ENCODE measurements at places on chromosomes 1 and 21.

- DNase-seq: no peak
Observed at GRCh38 chr1:53585565-53585964, 126.4 kb downstream of the DMRTB1 start.

DNA sequence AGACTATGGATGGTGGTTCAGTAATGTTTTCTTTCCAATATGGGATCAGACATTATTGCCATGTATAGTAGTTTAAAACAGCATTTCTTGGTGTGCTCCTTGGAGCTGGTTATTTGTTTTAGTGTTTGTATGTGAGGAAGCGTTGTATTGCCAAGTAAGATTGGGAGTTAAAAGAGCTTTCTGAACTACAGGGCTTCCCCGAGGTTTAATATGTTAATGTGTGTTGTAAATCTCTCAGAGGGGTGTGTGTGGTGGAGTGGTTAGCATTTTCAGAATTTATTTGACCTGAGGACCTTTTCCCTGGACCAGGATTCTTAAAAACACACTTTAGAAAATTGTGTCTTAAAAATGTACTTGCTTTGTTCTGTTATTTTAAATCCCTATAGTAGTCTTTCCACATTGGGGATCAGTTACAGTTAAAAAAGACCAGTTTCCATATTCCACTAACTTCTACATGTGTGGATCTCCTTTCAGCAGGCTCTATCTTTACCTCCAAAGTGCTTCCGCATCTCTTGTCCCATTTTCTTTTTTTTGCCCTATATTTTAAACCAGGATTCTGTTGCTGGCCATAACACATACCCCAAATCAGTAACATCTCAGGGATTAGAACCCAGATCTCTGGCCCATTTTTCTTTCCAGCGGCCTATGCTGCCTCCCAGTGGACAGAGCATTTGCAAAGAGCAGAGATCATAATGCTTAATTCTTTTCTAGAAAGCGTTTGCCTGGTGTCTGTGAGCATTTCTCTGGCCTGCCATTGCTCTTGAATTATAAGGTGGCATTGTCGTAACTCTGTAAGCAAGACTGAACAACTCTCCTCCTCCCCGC, 58.6 kb downstream of the PBX1 start:
- DNase-seq: peak; percentile 23

DNA sequence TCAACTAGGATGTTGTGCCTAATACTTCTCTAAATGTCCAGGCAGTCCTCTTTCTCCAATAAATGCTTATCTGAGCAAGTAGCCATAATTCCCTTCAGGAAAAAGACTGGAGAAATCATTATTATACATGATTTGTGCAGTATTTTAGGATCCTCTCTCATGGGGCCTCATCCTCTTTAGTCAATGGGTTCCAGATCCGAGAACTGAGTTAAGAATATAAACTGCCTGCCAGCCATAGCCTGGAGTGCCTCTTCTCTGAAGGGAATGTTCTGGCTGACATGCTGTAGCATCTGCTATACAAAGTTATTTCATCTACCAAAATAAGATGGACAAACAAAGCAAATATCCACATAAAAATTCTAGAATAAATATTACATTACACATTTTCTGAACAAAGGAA, 334.0 kb upstream of the PRMT6 start:
- DNase-seq: no peak

DNA sequence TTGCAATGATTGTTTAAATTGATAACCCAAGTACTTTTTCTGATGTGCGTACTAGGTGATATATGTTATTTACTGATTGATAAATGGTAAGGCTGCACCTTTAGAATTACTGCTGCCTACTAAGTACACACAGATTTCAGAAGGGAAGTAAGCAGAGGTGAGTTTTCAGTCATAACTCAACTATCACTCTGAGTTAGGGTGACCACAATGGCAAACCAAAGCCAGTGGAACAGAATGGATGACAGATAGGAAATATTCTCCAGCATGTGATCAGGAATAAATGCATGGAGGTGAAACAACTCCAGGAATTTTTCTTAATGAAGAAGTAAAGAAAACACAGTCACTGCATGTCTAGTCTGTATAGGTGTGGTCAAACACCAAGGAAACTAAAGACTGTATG, 7.5 kb upstream of the KCNJ15 start:
- no peak for DNase-seq

DNA sequence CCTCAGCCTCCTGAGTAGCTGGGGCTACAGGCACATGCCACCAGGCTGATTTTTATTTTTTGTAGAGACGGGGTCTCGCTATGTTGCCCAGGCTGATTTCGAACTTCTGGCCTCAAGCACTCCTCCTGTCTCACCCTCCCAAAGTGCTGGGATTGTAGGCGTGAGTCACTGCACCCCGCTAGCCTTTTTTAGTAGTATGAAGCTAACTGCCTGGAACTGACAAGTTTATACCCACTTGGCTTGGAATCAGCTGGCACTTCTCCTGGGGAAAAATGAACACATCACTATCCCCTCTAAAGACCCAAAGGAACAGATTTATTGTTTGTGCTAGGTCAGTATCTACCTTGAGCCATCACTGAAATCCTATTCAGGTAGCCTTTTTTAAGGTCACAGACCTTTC, 19.0 kb downstream of the TMEM63A start:
- no peak for DNase-seq

- no peak for DNase-seq
Observed at GRCh38 chr1:102435483-102435882, 438.8 kb upstream of the OLFM3 start.

DNA sequence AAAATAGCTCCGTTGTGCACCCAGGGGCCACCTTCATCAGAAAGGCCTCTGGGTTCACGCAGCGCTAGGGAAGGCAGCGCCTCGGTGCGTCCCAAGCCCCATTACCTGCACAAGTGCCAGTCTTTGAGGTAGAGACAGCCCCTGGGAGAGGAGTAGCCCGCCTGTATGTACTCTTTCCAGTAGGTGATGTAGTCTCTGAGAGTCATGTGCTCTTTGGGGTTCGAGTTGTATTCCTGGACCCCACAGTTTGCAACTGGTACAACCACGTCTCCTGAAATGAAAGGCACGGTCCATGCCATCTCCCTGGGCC, 601 bp downstream of the JMJD4 start:
- no peak for DNase-seq

DNA sequence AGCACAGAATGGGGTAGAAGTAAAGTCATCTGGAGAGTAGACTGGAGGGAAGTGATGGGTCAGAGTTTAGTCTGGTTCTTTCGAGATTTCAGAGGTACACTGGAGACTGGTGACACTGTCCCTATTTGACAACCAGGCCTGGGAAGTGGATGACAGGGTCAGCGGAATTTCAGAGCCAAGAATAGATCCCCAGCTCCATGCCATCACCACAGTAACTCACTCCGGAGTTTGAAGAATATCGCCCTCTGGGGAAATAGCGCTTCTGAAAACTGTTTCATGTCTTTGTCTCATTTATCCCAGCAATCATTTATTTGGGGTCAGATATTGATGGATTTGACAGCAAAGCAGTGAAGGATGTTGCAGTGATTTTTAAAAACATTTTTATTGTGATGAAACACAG, 7.6 kb upstream of the NFASC start:
- DNase-seq: no peak

DNA sequence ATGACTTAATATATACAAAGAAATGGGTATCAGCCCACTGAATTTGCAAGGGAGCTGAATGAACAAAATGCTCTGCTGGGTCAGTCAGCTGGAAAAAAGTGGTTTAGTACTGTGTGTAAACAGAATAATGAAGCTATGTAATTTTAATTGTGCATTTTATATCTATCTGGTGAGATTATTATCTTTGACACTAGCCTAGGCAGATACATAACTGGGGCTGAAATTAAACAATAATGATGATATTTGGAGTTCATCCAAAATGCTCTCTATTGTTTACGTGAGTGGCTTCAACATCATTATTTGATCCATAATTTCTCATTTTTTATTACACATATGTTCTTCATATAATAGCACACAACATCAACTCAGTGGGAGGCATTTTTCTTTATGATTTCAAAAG, 208.5 kb upstream of the SNX7 start:
- DNase-seq: no peak

DNA sequence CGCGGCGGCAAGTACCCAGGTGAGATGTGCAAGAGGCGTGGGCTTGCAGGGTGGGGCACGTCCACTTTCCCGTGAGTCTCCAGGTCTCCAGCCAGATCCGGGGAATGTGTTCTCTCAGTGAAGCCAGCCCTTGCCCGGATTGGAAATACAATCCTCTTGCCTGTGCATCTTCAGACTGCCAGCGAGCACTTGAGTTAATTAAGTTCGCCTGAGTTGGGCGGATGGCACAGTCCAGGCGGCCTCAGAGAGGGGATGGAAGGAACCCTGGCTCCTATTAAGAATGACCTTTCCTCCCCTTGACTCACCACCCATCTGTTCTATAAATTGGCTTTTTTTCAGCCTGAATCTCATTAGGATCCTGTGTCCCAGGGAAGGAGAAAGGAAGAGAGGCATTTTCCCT, 33.3 kb upstream of the CNTN2 start:
- no peak for DNase-seq

DNA sequence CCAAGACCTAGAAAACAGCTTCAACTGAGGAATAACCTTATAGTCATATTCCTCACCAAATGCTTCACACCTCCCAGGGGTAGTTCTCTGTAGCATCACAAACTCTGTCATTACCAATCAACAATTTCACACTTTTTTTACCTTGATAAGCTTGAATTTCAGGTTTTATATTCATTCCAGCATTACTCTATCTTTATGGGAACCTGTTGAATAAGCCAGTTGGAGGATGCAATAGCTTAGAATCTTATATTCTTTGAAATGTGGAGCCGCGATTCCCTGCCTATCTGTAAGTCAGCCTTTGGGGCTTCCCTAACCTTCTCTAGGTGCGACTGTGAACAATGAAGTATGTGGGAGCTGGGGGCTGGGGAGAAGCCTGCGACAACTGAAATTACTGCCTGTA, 145.4 kb downstream of the GREM2 start:
- no peak for DNase-seq

GRCh38 chr1:52665006-52665941, 32.3 kb downstream of the SHISAL2A start:
- DNase-seq: no peak

GRCh38 chr1:36561361-36561724, 78.6 kb upstream of the CSF3R start:
- no peak for DNase-seq

DNA sequence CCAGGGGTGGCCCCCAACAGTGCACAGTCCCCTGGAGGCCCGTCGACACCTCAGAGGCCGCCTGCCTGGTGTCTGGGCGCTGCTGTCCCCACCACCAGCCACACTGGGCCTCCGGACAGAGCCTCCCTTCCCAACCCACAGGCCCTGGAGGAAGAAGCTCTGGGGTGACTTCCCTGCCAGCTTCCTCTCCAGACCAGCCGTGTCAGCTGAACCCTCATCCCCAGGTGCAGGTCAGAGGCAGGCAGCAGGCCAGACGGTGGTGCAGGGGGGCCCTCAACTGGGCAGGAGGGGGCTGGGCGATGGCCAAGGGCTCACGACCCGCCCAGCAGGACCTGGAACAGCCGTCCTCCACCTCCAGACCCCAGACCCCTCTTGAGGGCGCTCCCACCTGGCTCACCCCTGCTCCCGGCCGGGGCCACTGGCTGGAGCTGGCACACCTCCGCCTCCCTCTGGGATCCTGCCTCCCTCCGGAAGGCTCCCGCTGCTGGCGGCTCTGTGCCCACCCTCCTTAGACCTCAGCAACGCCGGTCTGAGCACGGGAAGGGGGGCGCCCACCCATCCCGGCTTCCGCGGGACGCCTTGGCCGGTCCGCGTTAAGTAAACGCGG, 520 bp downstream of the TNFRSF18 start:
- no peak for DNase-seq

DNA sequence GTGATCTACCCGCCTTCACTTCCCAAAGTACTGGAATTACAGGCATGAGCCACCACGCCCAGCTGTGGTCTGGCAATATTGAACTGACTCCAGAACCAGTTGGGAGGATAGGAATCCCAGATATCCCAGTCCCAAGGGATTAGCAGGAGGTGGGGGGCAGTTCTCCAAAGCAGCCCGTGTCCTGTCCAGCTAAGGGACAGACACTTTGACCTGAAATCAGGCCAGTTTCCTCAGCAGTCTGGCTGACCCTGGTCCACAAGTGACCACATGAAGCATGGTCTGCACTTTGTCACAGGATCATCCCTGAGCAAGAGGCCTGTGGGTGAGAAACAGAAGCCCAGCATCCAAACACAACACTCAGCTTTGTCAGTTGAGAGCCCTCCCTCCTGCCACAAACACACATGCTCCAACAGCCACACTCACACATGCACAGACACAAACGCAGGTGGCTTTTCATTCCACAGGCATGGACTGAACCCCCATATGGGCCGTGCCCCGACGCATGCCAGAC, 2.7 kb upstream of the FDPS start:
- peak; percentile 30 for DNase-seq

DNA sequence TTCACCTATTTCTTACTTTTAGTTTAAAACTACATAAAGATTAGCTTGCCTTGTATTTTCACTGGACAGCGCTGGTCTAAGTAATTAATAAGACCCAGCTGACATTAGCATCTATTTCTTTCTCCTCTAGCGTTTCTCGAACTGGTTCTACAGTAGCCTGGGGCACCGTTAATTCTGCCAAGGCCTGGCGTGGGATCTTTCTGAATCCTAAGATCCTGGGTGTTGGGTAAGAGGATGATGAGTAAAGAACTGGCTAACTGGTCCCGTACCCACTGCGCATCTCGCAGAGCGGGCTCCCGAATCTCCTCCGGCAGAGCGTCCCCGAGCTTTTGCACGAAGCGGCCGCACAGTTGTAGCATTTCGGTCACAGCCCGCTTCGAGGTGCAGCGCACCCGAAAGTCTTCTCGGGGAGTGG, 309 bp downstream of the NSL1 start:
- no peak for DNase-seq

- no peak for DNase-seq
Observed at GRCh38 chr1:206600527-206600926, 11.7 kb downstream of the EIF2D start.

GRCh38 chr1:160807247-160807646, 11.3 kb downstream of the LY9 start:
- no peak for DNase-seq

- DNase-seq: no peak
Observed at GRCh38 chr21:36962098-36962780, 4.2 kb downstream of the HLCS start.

DNA sequence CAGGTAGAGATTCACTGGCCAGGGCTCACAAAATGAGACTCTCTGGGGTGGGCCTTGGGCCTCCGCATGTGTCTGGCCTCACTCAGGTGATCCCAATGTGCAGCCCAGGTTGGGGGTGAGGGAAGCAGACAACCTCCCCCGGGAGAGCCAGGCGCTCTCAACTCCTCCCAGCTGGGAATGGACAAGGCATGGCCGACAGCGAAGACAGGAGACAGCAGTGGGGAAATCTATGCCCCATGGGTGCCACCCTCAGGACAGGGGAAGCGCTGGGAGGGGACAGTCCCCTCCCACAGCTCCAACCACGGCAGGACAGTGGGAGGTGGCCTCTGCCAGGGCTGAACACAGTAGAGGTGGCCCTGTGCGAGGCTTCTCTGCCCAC, 47.7 kb downstream of the PRDM15 start:
- DNase-seq: no peak

GRCh38 chr1:183129921-183130690, 56.0 kb upstream of the LAMC2 start:
- no peak for DNase-seq

GRCh38 chr1:232462213-232462612, 167.7 kb downstream of the SIPA1L2 start:
- no peak for DNase-seq

- no peak for DNase-seq
Observed at GRCh38 chr1:233281711-233282581, 13.6 kb downstream of the PCNX2 start.
